ENCODE measurements at places on chromosomes 6 and 20.

DNA sequence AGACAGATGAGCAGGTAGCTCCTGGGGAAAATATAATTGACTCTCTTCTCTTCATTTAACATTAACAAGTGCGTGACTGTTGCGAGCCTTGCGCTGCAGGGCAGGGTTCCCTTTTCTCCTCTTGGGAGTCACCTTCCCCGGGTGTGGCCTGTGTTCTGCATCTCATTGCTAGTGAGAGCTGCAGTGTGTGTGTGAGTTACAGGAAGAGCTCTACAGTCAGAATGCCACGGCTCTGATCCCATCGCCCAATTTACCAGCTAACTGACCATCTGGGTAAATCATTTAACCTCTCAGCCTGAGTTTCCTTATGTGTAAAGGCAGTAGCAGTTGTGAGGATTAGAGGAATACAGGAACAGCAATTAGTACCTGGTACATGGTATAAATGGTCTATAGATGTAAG is 106.8 kb upstream of the NUP153 start:
- no peak for DNase-seq

DNA sequence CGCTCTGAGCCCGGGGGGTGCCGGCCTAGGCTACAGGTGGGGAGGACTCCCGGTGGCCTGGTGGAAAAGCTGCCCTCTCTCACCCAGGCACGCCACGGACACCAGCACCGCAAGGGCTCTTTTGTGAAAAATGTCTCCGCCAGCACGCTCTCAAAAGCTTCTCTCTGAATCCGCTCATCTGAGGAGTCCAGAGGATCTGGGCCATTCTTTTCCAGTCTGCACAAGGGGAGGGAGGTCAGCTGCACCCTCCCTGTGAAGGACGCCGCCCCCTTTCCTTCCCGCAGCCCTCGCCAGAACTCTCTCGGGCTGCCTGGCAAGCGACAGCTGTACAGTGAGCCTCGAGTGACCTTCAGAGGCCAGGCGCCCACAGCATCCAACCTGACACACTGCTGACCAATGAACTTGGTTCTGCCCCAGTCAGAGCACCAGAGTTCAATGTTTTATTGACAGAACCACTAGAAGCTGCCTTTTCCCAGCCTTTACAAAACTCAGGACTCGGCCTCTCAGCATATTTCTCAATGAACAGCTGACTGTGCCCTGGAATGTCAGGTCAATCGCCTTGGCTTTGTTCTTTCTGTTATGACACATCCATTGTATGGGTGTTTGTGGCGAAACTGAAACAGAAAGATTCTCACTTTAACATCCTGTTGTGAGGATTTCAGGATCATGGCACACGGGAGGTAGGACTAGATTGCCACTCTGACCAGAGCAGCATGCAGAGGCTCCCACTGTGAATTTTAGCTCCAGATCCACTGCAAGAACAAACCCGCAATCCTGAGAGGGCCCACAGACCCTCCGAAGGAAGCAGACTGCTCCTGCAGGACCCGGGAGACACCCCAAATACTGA is 26.7 kb downstream of the SERPINB9 start:
- DNase-seq = no peak

DNA sequence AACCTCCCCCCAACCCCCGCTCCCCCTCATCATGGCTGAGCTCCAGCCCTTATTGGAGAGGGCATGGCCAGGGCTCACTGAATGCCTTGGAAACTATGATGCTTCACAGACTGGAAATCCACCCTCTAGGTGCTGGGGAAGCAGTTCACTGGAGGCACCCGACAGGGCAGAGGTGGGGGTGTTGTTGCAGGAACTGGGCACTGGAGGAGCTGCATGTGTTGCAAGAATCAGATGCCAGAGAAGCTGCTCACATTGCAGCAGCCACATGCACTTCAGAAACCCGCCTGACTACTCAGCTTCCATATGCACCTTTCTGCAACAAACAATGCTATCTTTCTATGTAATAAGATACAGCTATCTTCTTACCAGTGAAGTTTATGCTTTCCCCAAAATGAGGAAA is 7.9 kb upstream of the TBPL1 start:
- no peak for DNase-seq

DNA sequence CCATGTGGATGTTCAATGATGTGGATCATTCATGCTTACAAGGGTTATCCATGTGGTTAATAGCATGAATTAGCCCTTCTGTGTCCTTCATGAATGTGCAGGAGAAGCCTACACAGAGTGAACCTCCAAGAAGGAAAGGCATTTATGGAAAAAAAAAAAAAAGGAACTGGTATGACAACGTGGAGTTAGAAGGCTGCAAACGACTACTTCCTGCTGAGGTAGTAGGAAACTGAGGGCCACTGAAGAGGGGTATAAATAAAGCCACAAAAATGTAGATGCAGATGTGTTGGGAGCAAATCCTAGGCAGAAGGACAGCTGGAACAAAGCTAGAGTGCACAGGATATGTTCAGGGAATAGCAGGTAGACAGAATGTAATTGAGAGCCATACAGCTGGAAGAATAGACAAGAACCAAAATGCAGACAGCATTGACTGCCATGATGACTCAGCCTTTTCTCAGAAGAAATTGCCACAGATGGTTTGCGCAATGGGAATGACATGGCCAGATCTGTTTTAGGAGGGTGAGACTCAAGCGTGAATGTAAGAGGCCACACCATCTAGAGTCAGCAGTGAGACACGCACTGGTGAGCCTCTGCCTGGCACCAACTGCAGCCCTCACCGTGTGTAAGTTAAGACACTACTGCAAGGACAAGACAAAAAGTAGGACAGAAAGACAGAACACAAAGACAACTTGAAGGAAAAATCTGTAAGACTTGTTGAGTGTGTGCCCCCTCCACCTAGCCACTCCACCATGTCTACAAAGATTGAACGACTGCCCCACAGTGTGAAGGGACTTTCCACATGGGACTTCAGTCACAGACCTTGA is 79.8 kb downstream of the KIF13A start:
- no peak for DNase-seq

GRCh38 chr6:159463119-159463829 is 229.8 kb downstream of the SOD2 start:
- no peak for DNase-seq

- DNase-seq = no peak
These were observed 466.9 kb downstream of the CD83 start for GRCh38 chr6:14584450-14584849.

- DNase-seq = no peak
These were observed 48.5 kb upstream of the MOCS1 start for GRCh38 chr6:39982720-39983119.

DNA sequence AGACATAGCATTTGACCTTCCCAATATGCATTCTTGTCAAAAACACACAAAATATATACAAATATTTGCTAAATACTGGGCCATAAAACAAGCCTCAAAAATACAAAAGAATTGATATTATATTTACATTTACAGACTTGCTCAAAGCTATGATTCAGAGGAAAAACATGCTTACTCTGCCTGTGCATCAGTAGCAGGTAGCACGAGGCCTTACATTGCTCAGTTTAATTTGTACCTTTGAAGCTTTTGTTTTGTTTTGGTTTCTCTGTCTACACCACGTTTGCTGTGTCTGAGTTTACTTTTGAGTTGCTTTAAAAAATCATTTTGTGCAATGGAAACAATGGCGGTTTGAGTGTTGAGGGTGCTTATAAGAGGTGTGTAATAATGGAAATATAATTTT is 99.3 kb downstream of the PHF3 start:
- no peak for DNase-seq

DNA sequence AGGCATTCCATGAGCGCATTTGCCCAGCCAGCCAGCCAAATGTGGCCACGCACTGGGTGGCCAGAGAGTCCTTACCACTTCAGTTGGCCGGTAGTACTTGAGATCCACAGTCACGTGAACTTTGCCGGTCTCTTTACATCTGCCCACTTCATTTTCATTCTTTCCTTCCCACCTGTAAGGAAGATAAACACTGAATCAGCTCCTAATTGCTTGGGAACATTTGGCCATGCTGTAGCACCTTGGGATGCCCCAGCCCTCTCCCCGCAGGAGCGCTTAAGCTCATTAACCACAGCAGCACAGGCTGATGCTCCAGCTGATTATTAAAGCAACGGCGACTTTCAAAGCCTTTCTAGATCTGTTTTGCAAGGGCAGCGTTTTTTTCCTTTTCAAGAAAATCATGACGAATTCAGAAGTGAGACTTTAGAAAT is 116.6 kb downstream of the FOXC1 start:
- DNase-seq = no peak

GRCh38 chr20:63321148-63321831 is 28.3 kb downstream of the COL20A1 start:
- DNase-seq = peak; percentile 23

GRCh38 chr6:73309535-73309784 is 44.6 kb downstream of the DPPA5 start:
- DNase-seq = no peak

DNA sequence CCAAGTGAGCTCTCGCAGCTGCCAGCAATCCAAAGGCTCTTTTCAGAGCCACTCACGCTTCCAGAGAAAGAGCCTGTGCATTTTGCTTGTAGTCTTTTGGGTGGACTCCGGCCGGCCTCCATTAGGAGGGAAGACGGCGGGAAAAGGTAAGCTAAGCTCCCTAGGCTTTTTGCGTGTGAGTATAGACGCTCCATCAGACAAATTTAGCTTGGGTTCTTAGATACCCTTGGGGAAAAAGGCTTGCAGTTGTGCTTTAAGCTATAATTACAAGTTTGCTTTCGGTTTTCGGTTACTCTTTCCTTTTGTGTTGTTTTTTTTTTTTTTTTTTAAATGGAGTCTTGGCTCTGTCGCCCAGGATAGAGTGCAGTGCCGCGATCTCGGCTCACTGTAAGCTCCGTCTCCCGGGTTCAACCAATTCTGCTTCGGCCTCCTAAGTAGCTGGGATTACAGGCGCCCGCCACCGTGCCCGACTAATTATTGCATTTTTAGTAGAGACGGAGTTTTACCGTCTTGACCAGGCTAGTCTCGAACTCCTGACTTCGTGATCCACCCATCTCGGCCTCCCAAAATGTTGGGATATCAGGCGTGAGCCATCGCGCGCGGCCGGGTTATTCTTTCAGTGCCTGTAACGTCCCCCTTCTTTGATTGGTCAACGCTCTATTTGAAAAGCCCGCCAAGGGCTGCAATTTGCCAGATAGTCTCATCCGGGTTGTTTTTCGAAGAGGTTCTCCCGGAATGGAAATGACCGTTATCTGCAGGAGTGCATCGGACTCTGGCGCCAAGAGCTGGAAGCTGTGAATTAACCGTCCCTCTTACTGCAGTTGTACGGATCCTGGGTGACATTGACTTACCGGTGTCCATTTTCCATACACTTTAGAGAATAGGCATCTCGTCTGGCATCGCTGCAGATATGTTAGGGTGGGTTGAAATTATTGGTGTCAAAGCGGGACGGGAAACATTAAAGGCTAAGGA is 18.1 kb downstream of the OR2B2 start:
- peak; percentile 77 for DNase-seq

GRCh38 chr6:121008553-121008952 is 325.7 kb downstream of the TBC1D32 start:
- no peak for DNase-seq

GRCh38 chr20:2538931-2539720 is 2.8 kb downstream of the TMC2 start:
- DNase-seq = no peak

- DNase-seq = no peak
These were observed 12.3 kb downstream of the TMEM14B start for GRCh38 chr6:10759884-10760329.

GRCh38 chr6:28235912-28236452 is 10.9 kb downstream of the ZSCAN9 start:
- no peak for DNase-seq

DNA sequence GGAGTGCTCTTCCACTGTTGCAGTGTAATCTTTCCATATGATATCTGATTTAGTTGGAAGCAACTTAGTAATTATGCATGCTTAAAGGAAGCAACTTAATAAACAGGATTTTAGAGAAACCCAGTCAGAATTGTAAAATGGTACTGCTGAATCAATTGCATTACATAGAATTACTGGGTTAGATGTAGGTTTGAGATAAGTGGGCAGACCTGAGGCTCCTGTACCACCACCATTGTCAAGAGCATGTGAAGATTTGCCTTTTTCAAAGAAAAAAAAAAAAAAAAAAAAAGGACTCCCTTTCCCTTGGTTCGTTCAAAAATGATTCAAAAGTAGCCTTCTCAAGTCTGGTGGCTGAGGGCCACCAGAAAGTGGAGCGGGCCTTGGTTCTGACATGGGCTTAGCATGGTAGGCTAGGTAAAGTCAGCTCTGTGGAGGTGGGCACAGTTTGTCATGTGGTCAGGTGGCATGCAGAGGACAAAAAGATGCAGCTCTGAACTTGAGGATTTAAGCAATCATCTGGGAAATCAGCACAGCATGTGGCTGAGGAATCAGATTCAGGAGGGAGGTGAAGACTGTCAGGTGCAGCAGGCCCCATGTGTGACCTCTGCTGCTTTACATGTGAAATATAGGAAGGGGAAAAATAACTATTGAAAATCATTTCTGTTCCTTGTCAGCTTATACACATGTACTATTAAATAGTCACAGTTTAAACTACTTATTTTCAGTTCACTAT is 32.4 kb downstream of the ARID1B start:
- no peak for DNase-seq

- no peak for DNase-seq
These were observed 31.7 kb upstream of the UBR2 start for GRCh38 chr6:42532038-42532669.

GRCh38 chr20:37282556-37282955 is 6.9 kb upstream of the MANBAL start:
- DNase-seq = no peak

- DNase-seq = no peak
These were observed 99.2 kb downstream of the MYLK4 start for GRCh38 chr6:2651536-2651935.

GRCh38 chr6:33599413-33599938 is 19.4 kb upstream of the BAK1 start:
- DNase-seq = no peak

- DNase-seq = no peak
These were observed 44.7 kb downstream of the EYA2 start for GRCh38 chr20:46939031-46939965.

- DNase-seq = no peak
These were observed 148.5 kb upstream of the ATXN1 start for GRCh38 chr6:16909658-16910360.

DNA sequence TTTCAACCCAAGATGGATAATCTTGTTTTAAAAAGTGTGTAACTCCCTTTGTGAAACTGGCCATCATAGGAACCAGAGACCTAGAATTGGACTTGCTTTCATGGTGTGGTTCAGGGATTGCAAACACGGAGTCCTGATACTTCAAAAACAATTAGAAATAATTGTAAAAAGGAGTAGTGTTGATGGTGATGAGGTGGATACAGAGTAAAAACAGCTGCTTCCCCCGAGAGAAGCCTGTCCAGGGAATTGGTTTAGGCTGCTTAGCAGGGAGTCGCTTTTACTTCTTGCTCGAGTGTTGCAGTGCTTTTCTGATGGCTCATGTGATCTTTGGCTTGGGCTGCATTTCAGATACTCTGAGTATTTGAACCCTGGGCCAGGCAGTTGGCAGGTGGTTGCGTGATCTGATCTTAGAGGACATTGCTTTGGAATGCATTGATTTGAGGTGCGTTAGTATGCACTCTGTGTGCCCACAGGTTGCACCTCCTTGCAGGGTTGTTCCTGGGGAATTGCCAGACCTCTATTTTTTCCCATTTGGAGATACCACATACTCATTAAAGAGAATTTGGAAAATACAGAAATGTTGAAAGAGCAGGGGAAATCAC is 19.5 kb downstream of the KIF3B start:
- DNase-seq = no peak

GRCh38 chr6:107045826-107046675 is 18.1 kb downstream of the MTRES1 start:
- DNase-seq = no peak

Data from activated CD4-positive, CD25-positive, alpha-beta regulatory T cell treated with anti-CD3 and anti-CD28 coated beads, Interleukin-2, amount 50 U/mL, for 72 hours (primary cell).